ENCODE measurements at places on chromosomes 1 and 21. TPM values are rescaled to one million over a fixed set of nuclear protein-coding genes. Genes with fewer than 3 reads are reported as not detected.

The CFAP141 gene
- not detected for total RNA-seq

The MARK1 gene
- 1.8 TPM for total RNA-seq

The LCE1F gene
- not detected for total RNA-seq

The BCAR3 gene
- 7.9 TPM for total RNA-seq

- no peak for DNase-seq
These were observed 92.5 kb upstream of the CAMK1G start for GRCh38 chr1:209491031-209491430.

- no peak for DNase-seq
These were observed 53.3 kb upstream of the SEC16B start for GRCh38 chr1:178023181-178023618.

DNA sequence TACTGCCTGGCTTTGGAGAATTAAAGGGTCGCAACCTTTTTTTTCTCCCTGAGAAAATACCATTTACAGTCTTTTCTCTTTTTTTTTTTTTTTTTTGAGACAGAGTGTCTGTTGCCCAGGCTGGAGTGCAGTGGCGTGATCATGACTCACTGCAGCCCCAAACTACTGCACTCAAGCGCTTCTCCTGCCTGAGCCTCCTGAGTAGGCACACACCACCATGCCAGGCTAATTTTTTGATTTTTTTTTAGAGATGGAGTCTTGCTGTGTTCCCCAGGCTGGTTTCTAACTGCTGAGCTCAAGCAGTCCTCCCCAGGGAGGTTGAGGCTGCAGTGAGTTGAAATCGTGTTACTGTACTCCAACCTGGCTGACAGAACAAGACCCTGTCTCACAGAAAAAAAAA, 24.6 kb downstream of the UBE4B start:
- DNase-seq = no peak

The CFHR1 gene
- not detected for total RNA-seq

All from osteocyte (in vitro differentiated cells).